Amygdala (tissue), 56 donors: ENCODE measurements at places on chromosomes 5 and 9.

GRCh38 chr9:3916411-3916810 lies 383.5 kb downstream of the GLIS3 start:
- no peak for DNase-seq

GRCh38 chr5:14895301-14895700 lies 23.7 kb upstream of the ANKH start:
- no peak for DNase-seq

- no peak for DNase-seq
Observed at GRCh38 chr5:141783005-141783946, 94.9 kb downstream of the PCDH1 start.

DNA sequence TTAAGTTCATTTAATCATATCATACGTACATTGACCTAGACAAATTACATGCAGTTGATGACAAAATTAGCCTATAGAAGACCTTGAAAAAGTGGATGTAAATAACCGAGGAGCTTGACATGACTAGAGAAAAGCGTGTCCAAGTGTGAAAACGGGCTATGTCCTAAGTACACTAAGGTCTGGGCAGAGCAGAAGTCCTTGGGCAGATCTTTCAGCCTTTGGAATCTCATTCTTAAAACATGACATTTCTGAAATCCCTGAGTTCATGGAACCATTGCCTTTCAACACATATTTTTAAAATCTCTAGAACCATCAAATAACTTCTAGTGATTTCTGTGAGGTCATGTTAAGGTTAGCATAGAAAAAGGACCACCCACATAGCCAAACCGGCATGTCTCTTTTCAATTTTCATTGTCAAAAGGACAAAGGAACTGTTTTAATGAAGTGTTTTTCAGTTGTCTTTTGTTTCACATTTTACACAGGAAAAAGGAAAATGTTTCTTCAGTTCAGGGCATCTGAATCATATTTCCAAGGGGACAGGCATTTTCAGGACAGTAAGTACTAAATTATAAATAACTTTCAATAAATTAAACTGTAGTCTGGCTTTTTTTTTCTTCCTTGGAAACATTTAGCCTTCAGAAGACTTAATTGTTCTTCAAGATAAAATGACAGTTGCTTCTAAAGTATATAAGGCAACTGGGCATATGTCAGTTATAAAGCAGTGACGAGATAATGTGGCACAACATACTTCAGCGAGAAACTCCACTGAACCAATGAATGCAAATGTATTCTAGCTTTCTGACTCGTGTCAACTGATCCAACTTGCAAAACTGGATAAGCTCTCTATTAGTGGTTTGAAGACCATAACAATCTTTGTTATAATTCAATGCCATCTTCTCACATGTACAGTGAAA lies 416.8 kb downstream of the NFIB start:
- DNase-seq, result no peak

DNA sequence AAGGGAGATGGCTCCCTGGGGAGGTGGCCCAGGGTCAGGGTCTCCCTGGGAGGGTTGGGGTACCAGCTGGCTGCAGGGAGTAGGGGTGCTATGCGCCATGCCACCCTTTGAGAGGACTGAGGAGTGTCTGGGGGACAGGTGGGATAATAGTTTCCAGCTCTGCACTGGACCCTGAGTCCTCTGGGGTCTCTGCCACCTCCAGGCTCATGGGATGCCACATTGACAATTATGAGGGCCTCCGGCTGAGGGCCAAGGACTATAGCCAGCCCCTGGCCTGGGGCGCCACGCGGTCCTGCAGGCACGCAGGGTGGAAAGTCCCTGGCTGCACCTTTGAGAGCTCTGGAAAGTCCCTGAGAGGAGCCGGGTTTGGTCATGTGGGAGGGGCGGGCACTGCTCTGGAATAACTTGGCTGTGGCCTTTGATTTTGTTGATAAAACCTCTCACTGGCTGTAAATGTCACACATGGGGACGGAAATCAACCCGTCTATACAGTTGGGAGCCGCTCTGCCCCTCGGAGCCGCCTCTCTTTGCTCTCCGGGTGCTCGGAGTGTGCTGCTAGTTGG lies 16.0 kb downstream of the TRAF2 start:
- DNase-seq, result no peak

GRCh38 chr5:14298126-14298847 lies 155.1 kb downstream of the TRIO start:
- DNase-seq, result no peak

- no peak for DNase-seq
Observed at GRCh38 chr9:35835216-35835632, 6.2 kb downstream of the TMEM8B start.

GRCh38 chr5:65984098-65984885 lies 57.9 kb downstream of the ERBIN start:
- DNase-seq, result no peak

GRCh38 chr9:135749171-135750045 lies 47.4 kb downstream of the KCNT1 start:
- DNase-seq, result no peak

DNA sequence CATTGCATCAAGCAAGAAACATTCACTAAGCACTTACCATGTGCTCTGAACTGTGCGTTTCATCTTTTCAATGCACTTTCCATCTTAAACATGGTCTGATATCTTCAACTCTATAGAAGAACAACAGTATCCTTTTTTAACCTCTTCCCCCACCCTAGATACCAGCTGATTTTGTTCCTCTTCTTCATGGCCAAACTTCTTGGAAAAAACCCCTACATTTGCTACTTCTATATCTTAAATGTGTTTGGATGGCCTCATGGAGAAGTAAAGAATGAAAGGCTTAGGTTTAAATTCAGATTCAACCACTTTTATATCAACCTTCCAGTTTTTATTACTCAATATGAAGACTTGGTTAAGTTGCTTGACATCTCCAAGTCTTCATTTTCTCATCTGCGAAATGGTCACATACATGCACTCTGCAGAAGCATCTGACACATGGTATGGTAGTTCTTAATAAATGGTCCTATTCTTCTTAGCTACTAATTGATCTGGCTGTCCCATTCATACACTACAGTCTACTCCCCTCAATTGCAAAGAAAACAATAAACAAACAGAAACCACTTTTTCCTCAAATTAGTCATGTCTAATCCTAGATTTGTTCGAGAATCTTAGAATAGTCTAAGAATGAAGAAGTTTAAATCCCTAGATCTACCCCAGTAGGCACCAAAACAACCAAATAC lies 59.4 kb downstream of the FYB1 start:
- no peak for DNase-seq

DNA sequence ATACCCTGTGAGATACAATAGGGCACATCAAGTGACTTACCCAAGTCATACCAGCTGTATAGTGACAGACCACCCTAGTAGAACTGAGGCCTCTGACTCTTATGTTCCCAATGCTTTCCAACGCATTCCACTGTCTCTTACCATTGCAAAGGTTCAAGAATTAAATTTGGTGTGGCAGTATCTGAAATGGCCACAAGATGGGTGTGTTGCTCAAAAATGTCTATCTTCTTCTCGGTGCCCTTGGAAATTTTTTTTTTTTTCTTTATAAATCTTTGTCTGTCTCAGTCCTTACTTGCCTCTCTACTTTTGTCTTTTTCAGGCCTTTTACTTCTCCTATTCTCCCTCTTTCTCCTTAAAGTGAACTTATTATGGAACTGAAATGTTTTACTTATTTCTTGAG lies 48.4 kb downstream of the GPR21 start:
- no peak for DNase-seq

DNA sequence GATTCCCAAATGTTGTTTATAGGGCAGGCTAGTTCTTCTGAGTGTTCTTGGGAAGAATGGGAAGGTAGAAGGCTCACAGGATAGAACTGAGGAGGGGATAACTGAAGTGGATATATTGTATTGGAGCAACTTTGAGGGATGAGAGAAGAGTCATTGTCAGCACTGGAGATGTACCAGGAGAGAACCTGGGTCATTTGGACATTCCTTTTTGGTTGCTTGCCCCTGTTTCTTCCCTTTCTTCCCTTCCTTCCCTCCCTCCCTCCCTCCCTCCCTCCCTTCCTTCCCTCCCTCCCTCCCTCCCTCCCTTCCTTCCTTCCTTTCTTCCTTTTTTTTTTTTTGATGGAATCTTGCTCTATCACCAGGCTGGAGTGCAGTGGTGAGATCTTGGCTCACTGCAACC lies 45.3 kb downstream of the RALGPS1 start:
- no peak for DNase-seq

DNA sequence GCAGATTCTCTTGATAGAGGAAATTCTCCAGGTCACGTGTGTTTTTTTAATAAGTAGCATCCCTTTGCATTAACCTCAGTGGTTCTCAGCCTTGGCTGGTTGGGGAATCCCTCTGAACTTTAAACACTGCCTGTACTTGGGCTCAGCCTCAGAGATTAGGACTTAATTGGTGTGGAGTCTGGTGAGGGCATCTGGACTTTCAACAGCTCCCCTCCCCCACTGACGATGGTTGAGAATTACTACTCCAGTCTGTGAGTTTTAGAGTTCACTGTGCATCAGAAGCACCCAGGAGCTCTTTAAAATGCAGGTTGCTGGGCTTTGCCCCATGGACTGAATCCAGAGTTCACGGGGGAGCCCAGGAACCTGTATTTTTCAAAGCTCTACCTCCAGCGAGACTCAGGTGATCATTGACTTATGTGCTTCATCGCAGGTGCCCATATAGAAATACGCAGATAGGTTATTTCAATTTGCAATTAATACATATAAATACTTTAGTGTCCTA lies 71.4 kb downstream of the DAPK1 start:
- DNase-seq, result no peak

DNA sequence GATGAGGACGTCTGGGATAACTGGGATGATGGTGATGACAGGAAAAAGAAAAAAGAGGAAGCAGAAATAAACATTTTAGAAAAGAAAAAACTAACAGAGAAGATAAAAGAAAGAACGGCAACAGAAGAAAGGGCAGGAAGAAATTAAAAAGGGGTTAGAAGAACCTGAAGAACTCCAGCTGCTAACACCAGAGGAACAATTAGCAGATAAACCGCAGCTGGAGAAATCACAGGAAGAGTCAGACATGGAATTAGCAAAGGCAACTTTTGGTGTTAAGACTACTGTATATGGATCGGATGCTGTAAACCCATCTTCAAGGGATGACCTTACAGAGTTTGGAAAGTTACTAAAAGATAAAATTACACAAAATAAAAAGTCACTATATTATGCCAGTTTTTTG lies 15.4 kb downstream of the CTSL start:
- DNase-seq, result no peak

DNA sequence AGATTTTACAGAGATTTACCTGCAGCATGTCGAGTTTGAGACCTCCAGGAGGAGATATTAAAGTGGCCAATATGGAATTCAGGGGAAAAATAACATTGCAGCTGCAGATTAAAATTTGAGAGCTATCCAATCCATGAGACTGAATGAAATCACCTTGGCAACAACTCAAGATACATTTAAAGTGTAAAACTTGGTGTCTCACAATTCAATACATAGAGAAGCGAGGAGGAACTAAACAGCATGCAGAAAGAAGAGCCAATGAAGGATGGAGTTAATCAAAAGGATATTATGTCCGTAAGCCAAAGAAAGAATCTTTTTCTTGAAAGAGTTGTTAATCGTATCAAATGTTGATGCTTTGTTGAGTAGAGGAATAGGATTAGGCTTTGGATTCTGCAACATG lies 455.1 kb downstream of the CDH18 start:
- no peak for DNase-seq

DNA sequence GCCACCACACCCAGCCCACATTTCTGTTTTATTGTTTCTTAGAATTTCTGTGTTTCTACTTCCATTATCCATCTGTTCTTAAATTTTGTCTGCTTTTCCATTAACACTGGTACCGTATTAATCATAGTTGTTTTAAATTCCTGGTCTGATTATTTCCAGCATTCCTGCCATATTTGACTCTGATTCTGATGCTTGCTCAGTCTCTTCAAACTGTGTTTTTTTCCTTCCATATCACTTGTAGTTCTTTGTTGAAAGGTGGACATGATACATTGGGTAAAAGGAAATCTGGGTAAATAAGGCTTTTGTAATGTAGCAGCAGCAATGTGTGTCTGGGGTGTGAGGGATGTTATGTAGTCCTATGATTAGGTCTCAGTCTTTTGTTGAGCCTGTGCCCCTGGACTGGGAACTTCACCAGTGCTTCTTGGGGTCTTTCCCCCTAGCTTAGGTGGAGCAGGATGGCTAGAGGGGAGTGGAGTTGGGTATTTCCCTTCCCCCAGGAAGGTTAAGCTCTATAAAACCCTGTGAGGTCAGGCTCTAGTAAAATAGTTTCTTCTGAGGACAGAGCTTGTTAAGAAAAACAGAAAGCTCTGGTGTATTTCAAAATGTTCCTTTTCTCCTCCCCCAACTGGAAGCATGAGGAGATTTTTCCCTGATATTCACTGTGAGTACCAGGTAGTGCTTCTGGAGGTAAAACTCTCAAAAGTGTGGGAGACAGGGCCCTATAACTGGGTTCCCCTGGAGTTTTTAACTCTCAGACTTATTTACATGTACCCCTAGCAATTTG lies 10.1 kb upstream of the TMOD1 start:
- no peak for DNase-seq

DNA sequence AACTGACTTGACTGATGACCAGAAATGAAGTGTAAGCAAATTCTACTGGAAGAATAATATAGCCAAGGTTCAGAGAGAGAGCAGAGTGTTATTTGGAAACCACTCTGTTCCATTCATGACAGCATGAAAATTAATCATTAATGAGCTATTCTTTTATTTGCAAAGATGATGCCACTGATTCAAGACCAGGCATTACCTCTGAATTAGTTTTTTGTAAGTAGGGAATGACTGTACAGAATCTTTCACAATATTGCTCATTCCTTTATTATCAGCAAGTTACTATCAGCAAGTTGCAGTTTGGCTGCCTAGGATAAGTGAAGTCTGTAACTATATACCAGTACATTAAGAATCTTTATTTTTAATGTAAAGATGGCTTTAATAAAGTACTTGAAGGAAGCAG lies 75.1 kb upstream of the RGMB start:
- no peak for DNase-seq
